ENCODE measurements at places on chromosomes 6 and 20. TPM values are rescaled to one million over a fixed set of nuclear protein-coding genes. Genes with fewer than 3 reads are reported as not detected.
A peak's percentile ranks its signal among the peaks of the same experiment; 100 is the strongest.

DNA sequence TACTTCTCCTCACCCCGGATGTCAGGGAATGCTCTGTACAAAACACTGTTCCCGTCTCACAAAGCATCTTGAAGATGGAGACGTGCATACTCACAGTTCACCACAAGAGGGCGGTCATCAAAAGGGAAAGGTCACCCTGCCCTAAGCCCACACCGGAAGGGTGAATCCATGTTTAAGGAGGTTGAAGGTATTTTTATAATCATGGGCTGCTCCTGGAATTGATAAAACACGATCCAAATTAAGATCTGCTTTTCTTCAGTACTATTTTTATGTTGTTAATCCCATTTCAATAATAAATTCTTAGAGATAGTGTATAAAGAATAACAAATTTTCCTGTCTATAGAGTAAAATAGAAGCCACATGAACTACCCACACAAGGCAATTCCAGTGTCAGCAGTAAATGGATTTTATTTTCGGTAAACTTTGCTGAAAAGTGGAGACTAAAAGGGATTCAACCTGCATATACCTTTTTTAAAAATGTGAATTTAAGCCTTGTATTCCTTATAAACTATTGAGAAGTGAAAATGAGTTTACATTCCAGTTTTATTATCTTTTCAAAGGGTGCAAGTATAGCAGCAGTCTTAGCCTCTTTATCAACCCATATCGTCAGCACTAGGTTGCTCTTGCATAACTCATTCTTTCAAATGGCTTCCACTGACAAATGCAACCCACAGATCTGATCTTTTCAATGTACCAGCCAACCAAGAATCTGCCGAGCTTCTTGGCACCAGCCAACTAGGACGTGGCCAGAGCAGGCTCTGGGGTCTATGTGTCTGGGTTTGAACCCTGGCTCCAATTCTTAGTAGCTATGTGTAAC lies 79.7 kb upstream of the MBOAT1 start:
- DNase-seq: peak; percentile 73

- DNase-seq: peak; percentile 90
Measured at GRCh38 chr6:41634657-41635056, 3.6 kb upstream of the MDFI start.

DNA sequence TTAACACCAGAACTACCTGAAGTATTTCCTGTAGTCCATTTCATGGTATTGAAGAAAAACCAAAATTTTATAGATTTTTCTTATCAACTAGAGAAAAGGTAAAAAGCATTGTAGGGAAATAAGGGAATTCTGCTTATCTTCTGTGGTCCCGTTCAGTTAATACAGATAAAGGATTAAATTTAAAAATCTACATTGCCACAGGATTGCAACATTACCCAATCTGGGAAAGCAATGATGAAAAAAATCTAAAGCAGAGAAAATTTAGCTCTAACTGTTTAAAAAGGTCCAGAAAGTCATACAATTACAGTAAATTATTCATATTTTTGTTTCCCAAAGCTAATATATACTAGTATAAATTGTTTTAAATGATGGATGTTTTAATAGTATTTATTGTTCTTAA lies 18.0 kb downstream of the POLH start:
- DNase-seq: no peak

GRCh38 chr20:402496-402885 lies 5.6 kb upstream of the RBCK1 start:
- DNase-seq: no peak

MAP7 gene
- polyA plus RNA-seq: 19.1 TPM

GDAP1L1 gene
- polyA plus RNA-seq: 0.40 TPM
